ENCODE measurements at places on chromosomes 2 and 18.

- no peak for DNase-seq
These were observed 78.7 kb downstream of the FTCDNL1 start for GRCh38 chr2:199772035-199772976.

GRCh38 chr2:168703926-168704325 is 98.5 kb upstream of the NOSTRIN start:
- no peak for DNase-seq

DNA sequence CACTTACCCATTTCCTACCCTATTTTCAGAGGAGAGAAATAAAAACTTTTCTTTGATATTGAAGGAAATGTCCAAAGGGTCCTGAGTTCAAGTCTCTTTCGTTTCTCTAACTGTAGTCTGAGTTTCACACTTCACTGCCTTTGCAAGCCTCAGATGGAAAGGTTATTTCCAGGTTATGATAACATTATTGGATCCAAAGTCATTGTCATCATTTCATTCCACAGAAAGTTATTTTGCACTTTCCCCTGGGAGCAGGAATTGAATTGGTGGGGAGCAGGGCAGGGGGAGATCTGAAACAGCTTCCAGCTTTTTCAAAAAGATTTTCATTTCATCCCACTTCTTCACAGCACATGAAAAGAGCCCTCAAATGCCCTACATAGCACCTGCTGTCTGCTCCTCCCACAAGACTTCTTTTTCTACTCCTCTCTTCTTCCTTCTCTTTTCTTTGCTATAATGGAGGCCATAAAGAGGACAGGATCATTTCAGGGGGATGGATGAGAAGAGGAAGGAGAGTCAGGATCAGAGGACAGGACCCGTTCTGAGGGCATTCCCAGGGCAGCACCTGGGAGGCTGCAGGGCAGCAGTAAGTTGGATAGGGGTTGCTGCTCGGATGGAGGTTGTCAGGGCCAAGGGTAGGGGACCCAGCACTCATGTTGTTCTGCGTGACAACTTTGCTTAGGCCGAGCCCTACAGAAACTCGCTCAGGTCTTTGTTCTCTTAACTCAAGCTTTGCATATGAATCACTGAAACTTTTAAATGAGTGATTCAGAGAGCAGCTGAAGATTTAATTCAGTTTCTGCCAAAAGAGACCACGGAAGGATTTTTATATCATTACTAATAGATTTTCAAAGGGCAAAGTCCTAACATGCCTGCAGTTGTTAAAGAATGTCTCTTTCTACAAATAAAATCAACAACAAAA is 11.4 kb upstream of the GALNT5 start:
- no peak for DNase-seq

DNA sequence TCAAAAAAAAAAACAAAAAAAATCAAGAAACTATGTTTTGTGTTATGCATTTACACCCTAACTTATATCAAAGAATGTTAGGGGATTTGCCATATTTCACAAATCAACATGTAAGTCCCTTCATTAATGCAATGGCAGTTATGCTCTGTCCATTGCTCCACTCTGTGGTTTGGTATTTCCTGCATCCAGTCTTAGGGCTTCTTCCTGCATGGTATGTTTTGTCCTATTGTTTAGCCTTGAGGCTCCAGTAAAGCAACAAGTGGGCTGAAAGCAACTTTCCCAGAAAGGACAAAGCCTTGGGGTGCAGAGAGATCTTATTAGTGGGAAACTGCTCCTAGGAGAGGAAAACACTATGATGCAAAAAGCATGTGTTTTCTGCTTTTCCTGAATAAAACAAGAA is 474.1 kb downstream of the IRS1 start:
- no peak for DNase-seq

DNA sequence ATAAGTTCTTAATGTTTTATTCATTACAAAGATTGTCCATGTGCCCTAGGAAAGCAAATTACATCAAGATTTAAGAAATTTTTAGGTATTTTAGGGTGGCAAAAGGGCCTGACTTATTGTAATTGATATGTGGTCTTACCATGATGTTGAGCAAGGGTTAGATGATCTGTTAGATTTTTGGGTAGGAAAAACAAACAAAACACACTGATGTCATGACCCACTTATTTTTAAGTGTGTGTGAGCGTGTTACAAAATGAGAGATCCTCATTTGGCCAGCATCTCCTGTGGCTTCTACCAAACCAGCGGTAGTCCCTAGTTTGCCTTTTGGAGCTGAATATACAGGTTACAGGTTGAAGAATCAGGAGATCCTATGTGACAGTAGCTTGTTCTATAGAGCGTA is 89.8 kb upstream of the ITGB6 start:
- DNase-seq: no peak

DNA sequence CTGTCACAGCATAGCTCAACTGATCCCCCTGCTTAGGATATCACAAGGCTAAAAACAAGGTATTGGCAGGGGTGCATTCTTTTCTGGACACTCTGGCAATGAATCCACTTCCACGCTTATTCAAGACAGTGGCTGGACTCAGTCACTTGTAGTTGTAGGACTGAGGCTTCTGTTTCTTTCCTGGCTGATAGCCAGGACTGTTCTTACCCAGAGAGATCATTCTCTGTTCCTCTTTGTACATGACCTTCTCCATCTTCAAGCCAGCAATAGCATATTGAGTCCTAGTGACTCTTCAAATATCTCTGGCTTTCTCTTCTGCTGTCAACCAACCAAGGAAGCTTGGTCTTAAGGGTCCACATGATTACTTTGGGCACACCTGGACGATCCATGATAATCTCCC is 241.3 kb downstream of the RBM43 start:
- no peak for DNase-seq

DNA sequence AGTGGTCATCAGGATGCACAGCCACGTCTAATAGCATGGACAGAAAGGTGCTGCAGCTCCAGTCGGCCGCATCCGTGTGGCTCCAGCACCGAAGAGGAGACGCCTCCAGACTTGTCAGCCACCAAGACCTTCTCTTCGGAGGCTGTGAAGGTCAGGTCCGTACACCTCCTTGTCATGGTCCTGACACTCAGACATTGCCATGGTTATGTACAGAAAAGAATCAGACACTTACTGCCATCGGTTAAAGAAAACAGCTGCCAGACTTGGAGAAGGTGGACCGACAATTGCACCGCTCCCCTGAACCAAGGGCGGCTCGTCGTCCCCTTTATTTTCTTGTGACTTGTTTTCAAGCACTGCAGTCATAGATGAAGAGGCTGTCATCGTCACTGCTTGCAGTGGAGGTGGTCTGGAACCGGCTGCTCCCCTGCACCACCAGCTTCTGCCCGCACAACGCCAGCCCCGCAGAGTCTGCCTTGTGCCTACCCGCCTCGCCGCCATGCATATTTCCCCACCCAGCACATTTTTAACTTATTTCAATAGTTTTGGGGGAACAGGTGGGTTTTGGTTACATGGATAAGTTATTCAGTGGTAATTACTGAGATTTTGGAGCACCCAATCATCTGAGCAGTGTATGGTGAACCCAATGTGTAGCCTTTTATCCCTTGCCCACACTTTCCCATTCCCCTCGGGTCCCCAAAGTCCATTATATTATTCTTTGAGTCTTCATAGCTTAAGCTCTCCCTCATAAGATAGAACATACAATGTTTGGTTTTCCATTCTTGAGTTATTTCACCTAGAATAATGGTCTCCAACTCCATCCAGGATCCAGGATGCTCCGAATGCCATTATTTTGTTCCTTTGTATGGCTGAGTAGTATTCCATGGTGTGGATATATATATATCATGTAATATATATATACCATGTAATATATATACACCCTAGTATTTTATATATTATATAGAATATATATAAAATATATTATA is 18.1 kb downstream of the FBXO48 start:
- DNase-seq: no peak

- DNase-seq: no peak
These were observed 5.8 kb upstream of the MARCHF7 start for GRCh38 chr2:159706385-159706980.

GRCh38 chr2:72722492-72723070 is 103.3 kb downstream of the EXOC6B start:
- no peak for DNase-seq

DNA sequence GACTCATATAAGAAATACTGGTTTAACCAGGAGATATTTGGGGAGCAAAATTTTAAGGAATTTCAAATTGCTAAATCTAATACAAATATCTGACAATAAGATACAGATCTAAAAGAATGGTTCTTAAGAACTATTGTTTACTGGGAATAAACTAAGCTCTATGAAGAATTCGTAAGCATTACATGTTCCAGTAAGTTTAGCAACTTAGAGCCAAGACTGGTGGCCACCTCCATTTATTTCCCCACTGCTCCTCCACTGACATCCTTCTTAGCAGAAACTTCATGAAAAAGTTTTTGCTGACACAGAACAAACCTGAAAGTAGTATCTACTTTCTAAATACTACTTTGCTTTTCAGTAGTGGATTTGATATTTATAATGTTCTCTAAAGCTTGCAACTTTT is 83.0 kb downstream of the ACSL3 start:
- DNase-seq: no peak

DNA sequence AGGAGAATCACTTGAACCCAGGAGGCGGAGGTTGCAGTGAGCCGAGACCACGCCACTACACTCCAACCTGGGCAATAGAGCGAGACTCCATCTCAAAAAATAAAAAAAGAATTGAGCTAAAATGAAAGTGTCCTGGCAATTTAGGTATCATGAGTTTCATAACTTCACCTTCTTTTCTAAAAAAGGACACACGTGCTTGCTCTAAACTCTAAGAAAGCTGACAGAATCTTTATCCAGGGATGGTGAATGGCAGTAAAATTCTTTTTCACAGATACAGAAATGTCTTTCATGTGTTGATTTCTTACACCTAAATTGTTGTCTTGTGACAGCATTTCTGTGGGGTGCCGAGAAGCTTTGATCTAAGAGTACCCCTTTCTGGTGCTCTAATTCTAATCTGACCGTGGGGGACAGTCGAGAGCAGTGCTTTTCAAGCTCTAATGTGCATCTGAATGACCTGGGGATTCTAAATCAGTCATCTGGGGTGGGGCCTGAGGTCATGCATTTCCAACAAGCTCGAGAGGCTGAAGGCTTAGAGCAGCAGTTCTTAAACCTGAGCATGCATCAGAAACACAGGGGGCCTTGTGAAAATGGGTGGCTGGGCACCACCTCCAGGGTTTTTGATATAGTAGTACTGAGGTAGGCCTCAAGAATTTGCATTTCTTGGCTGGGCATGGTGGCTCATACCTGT is 42.1 kb upstream of the REL start:
- DNase-seq: no peak

DNA sequence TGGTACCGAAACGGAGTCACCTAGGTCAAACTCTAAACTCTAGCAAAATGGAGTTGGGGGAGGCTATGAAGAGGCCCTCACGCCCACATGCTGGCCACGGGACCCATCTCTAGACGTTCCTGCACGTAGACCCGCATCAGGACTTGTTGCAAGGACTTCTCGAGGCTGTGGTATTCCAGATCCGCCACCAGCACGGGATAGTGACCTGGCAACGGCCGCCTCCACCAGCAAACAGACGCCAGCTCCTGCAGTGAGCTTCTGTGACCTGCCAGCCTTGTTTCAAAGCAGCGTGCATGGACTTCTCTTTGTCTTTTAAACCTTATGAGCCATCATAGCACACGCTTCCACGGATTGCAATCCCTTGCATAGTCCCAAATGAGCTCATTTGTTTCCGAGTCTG is 40.3 kb upstream of the RALBP1 start:
- no peak for DNase-seq

DNA sequence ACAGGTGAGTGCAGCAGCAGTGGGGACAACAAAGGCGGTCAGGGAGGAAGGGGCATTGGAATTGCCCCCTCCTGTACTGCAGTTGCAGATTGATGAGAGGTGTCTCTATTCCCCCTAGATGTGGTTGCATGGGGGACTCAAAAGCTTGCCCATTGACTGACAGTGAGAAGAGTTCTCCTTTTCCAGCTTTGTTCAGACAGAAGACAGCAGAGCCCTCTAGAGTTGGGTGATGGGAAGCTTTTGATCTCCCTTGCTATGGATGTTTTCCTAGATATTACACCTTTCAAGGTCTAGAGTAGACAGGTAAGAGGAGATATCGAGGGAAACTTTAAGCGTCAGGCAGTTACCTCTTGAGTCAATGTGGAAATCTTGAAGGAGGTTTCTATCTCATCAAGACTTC is 2.9 kb downstream of the PROKR1 start:
- no peak for DNase-seq

- no peak for DNase-seq
These were observed 236.4 kb downstream of the HDAC4 start for GRCh38 chr2:239164335-239164871.

GRCh38 chr2:221439761-221440479 is 132.2 kb downstream of the EPHA4 start:
- DNase-seq: no peak

GRCh38 chr2:168729455-168729854 is 73.0 kb upstream of the NOSTRIN start:
- DNase-seq: no peak

DNA sequence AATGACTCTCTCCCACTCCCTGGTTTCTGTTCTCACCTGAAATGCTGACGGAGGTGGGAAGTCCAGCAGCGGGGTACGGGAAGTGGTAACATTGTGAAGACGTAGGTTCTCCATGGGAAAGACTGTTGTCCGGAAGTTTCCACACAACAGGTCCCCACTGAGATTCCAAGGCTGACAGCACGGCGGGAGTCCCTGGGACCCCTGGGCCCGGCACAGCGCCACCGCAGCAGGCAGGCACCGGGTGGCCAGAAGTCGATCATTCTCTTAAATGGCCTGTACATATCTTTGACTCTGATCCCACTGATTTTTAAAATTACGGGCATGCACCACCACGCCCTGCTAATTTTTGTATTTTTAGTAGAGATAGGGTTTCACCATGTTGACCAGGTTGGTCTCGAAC is 201.0 kb upstream of the SALL3 start:
- no peak for DNase-seq

DNA sequence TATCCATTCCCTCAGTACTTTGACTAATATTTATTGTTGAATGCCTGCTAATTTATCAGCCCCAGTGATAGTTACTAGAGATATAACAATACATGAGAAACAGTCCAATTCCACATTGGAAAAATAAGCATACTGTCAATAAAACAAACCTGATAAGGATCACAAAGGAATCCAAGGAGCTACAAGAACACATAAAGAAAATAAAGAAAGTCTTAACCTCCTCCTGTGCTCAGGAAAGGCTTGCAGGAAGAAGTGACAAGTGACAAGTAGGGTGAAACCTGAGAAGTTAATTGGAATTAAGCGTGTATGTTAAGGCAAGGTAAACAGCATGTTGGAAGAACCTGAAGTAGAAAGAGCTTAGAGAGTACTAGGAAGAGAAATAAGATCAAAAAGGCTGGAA is 20.3 kb upstream of the ASNSD1 start:
- no peak for DNase-seq

DNA sequence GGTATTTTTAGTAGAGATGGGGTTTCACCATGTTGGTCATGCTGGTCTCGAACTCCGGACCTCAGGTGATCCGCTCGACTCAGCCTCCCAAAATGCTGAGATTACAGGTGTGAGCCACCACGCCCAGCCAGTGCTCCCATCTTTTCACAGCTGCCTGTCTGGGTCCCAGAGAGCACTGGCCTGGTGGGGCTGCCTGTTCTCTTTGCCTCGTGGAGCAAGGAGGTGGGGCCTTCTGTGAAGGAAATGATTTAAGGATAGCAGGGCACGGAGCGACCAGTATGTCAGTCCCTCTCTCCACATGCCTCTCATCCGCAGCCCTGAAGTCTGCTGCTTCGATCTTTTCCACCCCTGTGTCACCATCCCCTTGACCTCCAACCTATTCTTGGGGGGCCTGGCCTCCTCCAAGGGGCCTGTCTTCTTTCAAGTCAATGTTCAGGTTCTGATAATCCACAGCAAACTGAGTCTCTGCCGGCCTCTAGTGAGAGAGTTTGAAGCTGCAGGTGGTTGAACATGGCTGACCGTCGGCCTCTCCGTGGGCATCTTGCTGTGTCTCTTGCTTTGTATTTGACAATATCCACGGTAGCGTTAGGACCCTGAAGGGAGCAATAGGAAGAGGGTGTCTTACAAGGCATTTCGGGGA is 28.2 kb upstream of the GIGYF2 start:
- no peak for DNase-seq

Measured in progenitor cell of endocrine pancreas (in vitro differentiated cells).